ENCODE measurements at places on chromosomes 7 and 10.

DNA sequence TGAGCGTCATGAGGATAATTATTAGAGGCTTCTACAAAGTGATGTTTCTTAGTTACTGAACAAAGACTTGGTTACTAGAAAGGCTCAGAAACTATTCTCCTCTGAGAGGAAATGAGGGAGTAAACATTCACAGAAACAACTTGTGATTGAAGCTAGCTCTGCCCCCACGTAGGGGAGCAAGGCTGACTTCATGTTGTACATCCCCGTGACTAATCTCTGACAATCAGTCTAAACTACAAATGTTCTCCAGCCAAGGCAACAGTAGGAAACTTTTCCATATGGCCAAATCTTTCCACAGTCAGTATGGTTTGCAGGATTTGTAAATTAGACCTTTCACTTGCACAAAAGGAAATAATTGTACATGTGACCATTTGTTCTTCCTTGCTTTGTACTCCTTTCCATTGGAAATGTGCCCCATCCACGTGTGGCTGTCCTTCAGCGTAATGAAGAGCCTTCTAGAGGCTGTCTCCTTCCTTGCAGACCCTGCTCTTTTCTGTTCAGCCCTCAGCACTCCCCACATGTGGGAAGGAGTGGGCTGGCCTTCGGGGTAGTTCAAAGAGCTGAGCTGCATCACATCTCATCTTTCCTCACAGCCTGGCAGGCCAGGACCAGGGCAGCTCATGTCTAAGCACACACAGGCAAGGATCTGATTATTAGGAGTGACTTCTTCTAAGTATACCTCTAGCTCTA lies 93.5 kb downstream of the PCGF5 start:
- peak; percentile 70 for DNase-seq

- DNase-seq = no peak
These were observed 30.8 kb downstream of the STRIP2 start for GRCh38 chr7:129465080-129465479.

- no peak for DNase-seq
These were observed 512.9 kb downstream of the GFRA1 start for GRCh38 chr10:115760131-115760530.

GRCh38 chr10:108663587-108663986 lies 1259.7 kb downstream of the XPNPEP1 start:
- no peak for DNase-seq

DNA sequence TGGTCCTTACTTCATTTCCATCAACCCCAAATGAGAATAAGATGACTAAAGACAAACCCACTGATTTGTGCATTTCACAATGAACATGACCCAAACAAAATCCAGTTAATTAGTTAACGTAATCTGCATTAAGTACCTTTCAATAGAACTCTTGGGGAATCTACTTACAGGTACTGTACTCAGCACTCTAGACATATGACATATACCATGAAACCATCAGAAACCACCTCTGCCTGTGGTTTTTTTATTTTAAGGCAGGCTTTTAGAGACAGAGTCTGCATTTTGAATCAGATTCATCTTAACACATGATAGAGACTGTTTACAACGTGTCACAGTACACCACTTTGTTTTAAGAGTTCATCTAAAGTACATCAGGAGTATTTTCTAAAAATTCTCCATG lies 168.4 kb downstream of the BTAF1 start:
- DNase-seq = no peak

Data from fibroblast of upper back skin (primary cell).